ENCODE measurements at places on chromosomes 2 and 18. TPM values are rescaled to one million over a fixed set of nuclear protein-coding genes. Genes with fewer than 3 reads are reported as not detected.

Gene LYG2
- polyA plus RNA-seq = not detected

Gene CACNB4
- polyA plus RNA-seq = 0.25 TPM

Gene INHBB
- 2.4 TPM for polyA plus RNA-seq

Gene ALLC
- polyA plus RNA-seq = 0.38 TPM

Gene IL36B
- not detected for polyA plus RNA-seq

Gene RGPD3
- 0.11 TPM for polyA plus RNA-seq

Gene PLB1
- 0.86 TPM for polyA plus RNA-seq

Gene SLC11A1
- 13.8 TPM for polyA plus RNA-seq

Gene CTLA4
- polyA plus RNA-seq = 0.07 TPM

Gene NOL4
- polyA plus RNA-seq = 0.05 TPM

Gene CPLX4
- not detected for polyA plus RNA-seq

Gene SP140
- polyA plus RNA-seq = 0.36 TPM

Gene SLC9A4
- not detected for polyA plus RNA-seq

Gene PDCL3
- 41.6 TPM for polyA plus RNA-seq

Gene IWS1
- polyA plus RNA-seq = 64.4 TPM

Gene BUB1
- 0.38 TPM for polyA plus RNA-seq

Gene SCN2A
- 0.02 TPM for polyA plus RNA-seq

Gene TUBB8B
- not detected for polyA plus RNA-seq

Gene AKAIN1
- polyA plus RNA-seq = not detected

Gene SERPINB11
- polyA plus RNA-seq = not detected

Gene MROH2A
- not detected for polyA plus RNA-seq

Gene ANKRD30B
- polyA plus RNA-seq = not detected
